Central memory CD4-positive, alpha-beta T cell (primary cell): ENCODE measurements at places on chromosomes 1 and 21.

DNA sequence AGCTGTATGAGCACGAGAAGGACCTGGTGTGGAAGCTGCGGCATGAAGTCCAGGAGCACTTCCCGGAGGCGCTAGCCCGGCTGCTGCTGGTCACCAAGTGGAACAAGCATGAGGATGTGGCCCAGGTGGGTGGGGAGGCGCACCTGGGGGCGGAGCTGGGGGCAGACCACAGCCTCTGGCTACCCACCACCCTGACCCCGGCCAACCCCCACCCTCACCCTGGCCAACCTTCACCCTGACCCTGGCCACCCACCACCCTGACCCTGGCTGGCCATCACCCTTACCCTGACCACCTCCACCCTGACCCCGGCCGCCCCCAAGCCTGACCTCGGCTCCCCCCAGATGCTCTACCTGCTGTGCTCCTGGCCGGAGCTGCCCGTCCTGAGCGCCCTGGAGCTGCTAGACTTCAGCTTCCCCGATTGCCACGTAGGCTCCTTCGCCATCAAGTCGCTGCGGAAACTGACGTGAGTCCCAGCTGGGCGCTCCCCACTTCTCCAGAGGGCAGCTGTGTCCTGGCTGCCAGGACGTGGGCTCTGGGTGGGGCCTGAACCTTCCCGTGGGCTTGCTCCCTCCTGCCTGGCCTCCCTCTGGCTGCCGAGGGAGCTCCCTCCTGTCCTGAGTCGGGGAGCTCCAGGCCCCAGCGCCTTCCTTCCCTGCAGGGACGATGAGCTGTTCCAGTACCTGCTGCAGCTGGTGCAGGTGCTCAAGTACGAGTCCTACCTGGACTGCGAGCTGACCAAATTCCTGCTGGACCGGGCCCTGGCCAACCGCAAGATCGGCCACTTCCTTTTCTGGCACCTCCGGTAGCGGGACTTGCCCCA, 69.5 kb downstream of the PIK3CD start:
- DNase-seq: no peak

- no peak for DNase-seq
Measured at GRCh38 chr1:50522691-50523342, 99.6 kb upstream of the DMRTA2 start.

GRCh38 chr1:112409414-112409813, 13.4 kb downstream of the CTTNBP2NL start:
- DNase-seq: no peak

GRCh38 chr21:44557491-44558328, 885 bp downstream of the KRTAP10-3 start:
- DNase-seq: no peak

DNA sequence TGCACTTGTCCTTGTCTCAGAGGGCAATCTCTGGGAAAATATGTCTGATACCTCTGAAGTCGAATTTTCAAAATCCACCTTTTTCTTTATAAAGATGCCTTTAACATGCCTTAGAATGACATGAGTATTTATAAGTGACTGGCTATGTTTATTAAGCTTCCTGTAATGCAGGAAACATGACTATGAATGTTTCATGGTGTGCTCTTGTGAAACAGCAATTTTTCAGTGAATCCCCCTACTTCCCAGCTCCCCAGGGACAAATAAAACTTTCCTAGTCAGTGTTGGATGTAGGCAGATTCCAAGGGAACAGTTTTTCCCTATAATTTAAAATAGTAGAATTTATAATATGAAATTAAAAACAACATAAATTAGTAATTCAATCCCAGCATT, 437.0 kb downstream of the LMO4 start:
- no peak for DNase-seq

DNA sequence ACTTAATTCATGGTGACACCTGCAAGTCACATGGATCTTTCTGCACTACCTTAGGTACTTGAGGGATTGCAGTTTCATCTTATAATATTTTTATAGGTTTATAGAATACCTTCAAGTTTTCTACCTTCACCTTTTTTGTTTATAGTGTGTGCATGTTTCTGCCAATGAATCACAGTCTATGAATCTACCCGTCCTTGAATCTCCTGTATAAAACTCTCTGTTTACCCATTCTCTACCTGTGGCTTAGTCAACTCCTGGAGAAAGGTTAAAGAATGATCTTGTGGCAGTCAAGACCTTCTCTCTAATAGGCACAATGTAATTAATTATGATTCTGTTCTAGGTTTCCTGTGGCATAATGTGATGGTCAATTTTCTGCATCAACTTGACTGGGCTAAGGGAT, 3.2 kb upstream of the GSTM2 start:
- DNase-seq: no peak

GRCh38 chr1:15975358-15975804, 520 bp downstream of the ZBTB17 start:
- no peak for DNase-seq

DNA sequence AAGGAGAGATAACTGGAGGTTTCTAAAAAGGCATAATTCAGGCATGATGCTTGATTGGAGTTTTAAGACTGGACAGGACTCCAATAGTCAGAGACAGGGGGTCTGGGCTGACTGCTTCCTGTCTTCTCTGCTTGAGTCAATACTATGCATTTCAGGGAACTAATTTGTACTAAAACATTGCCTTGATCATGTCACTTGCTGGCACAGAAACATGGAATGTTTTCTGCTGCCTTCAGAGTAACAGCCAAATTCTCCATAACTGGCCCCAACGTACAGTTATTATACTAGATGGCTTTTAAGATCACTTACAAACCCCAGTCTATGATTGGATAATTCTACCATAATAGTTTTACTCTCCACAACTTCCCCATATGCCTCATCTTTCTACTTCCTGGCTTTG, 247.0 kb downstream of the DNM3 start:
- no peak for DNase-seq

DNA sequence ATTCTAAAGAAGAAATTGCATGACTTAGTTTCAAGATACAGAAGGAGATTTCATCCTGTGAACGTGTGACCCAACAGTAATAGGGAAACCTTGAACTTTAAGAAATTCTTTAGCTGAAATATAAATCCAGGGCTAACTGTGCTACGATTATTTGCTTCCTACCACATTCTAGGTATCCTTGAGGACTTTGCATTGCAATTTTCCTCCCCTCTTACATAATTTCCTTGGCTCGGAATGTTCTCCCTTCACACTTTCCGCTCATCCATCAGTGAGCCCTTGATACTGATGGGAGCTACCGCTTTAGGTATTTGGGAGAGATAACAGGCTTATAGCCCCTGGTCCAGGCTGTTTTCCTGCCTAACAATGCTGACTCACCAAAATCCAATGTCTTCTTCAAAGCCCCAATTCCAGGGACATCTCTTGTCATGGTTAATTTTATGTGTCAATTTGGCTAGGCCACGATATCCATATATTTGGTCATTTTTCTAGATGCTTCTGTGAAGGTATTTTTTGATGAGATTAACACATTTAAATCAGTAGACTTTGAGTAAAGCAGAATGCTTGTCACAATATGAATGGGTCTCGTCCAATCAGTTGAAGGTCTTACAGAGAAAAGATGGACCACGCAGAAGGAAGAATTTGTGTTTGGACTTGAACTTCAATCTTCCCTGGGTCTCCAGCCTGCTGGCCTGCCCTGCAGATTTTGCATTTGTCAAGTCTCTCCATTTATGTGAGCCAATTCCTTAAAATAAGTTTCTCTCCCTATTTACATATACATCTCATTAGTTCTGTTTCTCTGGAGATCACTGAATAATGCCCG, 121.2 kb downstream of the PTPN14 start:
- DNase-seq: no peak

GRCh38 chr21:24259241-24259640, 1348.0 kb downstream of the MRPL39 start:
- no peak for DNase-seq
